ENCODE measurements at places on chromosomes 6 and 20.

DNA sequence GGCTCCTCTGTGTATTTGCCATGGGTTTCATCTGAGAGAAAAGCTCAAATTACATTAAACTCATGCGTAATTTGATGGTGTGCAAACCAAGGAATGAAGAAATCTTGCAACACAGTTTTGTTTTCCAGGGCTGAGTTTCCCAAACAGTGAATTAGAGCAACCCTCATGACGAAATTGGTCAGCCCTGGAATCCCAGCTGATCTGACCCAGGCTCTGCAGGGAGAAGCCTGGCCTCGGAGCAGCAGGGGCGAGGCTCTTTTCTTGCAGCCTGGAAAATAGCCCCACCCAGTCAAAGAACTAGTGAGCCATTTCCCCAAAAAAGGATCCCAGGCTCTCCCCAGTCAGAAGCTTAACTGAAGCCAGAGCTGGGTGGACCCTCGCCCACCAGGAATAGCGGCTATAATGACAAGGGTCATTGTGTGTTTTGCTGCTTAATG is 107.3 kb upstream of the SNX9 start:
- no peak for ATAC-seq

DNA sequence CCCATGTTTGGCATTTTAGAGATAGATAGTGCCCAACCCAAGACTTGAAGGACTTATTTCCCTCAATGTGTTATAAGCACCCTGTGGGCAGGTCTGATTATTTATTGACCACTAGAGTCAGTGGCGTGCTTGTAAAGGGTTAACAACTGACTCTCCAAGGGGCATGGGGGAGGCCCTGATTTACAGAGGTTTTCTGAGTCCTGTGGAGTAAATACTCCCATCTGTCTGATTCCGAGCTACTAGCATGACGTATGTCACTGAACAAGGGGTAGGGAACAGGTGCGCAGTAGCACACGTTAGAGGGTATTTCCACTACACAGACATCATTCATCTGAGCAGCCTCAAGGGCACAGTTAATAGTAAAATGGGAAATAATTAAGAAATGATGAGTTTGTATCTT is 17.4 kb upstream of the TRAM2 start:
- ATAC-seq, result no peak

DNA sequence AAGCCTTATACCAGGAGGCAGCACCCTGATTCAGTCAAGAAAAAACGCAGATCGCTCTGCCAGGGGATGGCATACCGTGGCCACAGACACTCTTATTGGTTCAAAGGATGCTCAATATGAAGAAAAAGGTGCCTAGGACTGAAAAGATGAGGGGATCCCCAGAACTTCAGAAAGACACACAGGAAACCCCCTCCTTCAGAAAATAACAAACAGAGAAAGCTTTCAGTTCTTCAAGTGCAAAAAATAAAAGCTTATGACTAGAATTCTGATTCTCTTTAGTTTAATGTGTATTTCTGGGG is 17.7 kb upstream of the MYB start:
- no peak for ATAC-seq

DNA sequence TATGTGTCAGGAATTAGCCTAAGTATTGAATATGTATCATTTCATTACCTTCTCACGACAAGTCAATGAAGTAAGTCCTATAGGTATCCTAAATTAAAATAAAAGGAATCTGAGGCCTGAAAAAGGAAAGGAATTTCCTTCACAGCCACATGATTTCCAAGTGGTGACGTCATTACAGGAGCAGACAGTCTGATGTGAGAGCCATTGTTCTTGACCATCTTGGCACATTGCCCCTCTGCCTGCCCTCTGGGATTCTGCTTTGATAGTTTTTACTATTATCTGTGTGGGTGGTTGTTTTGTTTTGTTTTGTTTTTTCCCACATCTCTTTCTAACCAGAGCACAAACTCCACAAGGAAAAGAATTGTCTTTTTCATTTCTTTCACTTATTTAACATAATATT is 219.8 kb upstream of the UFL1 start:
- ATAC-seq, result no peak

- no peak for ATAC-seq
Measured at GRCh38 chr20:32462900-32463641, 104.9 kb downstream of the ASXL1 start.

- ATAC-seq, result peak; percentile 43
Measured at GRCh38 chr20:45405571-45406259, 2.4 kb upstream of the DBNDD2 start.
